PC-9 (cell line): ENCODE measurements at places on chromosomes 1 and 21. TPM values are rescaled to one million over a fixed set of nuclear protein-coding genes. Genes with fewer than 3 reads are reported as not detected.

GRCh38 chr1:224116131-224116530, 2.2 kb downstream of the FBXO28 start:
- DNase-seq = no peak

GRCh38 chr1:205580140-205580922, 51.5 kb downstream of the ELK4 start:
- DNase-seq = no peak

- peak; percentile 88 for DNase-seq
Measured at GRCh38 chr1:41900603-41901444, 17.9 kb downstream of the HIVEP3 start.

The ZNF695 gene
- total RNA-seq = 9.5 and 9.8 TPM in 2 replicates

The ATAD3C gene
- 4.0 and 4.2 TPM in 2 replicates for total RNA-seq

- DNase-seq = no peak
Measured at GRCh38 chr1:67677930-67678329, 7.1 kb upstream of the GADD45A start.

- peak; percentile 67 for DNase-seq
Measured at GRCh38 chr21:45330075-45330781, 42.5 kb upstream of the POFUT2 start.

DNA sequence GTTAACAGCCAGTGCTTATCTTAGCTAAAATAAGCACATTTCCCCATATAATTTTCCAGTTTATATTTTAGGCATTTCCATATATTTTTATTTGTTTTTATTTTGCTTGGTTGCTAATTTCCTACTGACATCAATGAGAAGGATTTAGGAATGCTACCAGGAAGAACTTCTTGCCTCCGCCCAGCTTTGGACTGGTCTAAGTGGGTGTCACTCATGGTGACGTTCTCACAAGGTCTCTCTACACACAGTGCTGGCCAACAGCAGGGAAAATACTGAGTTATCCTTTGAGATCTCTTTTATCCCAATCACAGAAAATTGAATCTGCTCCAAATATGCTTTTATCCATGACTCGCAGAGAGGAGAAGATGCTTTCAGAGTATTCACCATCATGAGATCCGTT, 13.2 kb downstream of the MX1 start:
- DNase-seq = no peak

DNA sequence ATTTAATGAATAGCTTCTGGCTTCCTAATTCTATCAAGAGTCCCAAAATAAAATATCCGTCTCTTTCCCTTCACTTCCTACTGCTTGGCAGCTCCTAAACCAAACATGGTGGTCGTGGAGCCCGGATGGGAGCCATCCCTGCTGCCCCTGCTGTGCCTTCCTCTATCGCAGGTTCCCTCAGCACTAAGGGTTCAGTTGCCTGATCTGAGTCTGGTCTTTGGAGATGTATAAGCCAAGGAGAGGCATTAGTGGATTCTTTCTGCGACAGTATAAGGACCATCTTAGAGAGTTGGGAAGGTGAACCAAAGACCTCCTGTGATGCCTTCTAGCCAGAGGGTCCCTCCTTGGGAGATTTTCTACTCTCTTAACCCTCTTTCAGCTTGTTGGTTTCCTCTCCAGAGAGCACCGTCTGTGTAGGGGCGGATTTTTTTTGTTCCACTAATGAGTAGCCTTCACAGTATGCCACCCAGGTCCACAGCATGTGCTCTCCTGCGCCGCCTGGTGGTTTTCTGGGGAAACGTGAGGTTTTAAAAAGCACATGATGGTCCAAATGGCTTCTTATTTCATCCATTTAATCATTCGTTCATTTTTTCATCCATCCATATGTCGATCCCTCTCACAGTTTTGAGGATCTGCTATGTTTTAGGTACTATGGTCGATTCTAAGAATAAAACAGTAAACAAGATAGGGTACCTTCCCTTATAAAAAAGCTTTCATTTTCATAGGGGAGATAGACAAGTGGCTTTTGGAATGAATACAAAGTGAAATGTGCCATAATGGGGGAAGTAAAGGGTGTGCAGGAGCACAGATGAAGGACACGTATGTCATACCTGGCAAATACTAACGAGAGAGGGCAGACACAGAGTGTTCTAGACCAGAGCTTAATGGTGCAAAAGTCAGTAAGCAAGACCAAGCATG, 71.0 kb downstream of the NFASC start:
- no peak for DNase-seq

- no peak for DNase-seq
Measured at GRCh38 chr1:106022312-106022902, 1034.1 kb upstream of the PRMT6 start.

The SLC19A2 gene
- 3.9 and 4.9 TPM in 2 replicates for total RNA-seq

The RAVER2 gene
- 12.4 and 13.1 TPM in 2 replicates for total RNA-seq

- DNase-seq = no peak
Measured at GRCh38 chr21:25583370-25584130, 23.7 kb downstream of the MRPL39 start.

The PLA2G2C gene
- total RNA-seq = 0.48 and 0.55 TPM in 2 replicates

DNA sequence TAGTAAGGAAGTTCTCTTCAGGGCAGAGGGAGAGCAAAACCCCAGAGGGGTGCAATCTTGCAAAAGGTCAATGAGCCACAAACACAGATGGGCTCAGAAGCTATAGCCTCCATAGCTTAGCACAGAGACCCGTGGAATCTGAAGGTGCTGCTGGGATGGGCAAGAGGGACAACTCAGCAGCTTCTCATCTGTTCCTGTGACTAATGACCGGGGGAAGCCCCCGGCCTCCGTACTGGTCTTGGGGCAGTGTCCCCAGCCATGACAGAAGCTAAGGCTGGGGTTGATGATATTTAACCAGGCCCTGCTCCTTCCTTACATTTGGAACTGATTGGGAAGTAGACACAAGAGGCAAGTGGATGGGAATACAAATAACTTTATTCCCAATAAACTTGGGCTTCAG, 19.1 kb downstream of the EXOC8 start:
- no peak for DNase-seq

The HCN3 gene
- total RNA-seq = 6.6 and 7.5 TPM in 2 replicates

DNA sequence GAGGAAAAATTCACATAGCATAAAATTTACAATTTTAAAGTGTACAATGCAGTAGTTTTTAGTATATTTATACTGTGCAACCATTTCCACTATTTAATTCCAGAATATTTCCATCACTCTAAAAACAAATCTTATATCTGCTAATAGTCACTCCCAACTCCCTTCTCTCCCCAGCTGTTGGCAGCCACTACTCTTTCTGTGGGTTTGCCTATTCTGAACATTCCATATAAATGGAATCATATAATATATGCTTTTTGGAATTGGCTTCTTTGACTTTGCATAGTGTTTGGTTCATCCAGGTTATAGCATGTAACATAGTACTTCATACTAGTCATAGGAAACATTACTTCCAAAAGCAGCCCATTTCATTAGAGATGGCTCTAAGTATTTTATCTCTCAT, 25.0 kb upstream of the TMEM39B start:
- no peak for DNase-seq

The RASAL2 gene
- total RNA-seq = 47.8 and 54.1 TPM in 2 replicates

The LAPTM5 gene
- 4.0 and 5.0 TPM in 2 replicates for total RNA-seq

DNA sequence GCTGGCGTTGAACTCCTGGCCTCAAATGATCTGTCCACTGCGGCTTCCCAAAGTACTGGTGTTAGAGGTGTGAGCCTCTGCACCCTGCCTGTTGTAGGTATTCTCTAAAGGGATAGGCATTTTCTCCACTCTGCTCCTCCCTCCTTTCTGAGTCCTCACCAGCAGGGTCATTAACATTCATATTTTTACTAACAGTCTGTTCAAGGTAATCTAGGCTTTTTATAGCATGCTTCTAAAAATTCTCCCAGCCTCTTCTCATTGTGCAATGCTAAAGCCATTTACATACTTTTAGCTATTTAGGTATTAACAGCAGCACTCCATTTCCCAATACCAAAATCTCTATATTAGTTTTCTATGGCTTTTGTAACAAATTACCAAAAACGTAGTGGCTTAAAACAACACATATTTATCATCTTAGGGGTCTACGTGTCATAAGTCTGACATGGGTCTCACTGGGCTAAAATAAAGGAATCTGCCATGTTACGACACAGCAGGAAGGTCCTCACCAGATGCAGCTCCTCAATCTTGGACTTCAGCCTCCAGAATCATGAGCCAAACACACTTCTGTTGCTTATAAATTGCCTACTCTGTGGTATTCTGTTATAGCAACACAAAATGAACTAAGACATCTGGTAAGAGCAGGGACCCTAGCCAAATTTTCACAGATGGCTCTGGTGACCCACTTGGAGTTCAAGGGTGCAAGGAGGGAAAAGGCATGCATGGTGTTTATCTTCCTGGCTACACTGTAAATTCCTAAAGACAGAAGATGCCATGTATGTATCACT, 2.9 kb upstream of the SLC2A7 start:
- DNase-seq = no peak

GRCh38 chr1:32413507-32414185, 19.4 kb upstream of the BSDC1 start:
- DNase-seq = peak; percentile 50

The RIPK4 gene
- total RNA-seq = 30.1 and 39.3 TPM in 2 replicates

The MAST2 gene
- 58.8 and 69.3 TPM in 2 replicates for total RNA-seq
